CD4-positive, alpha-beta T cell treated with Interleukin-4 for 1 hour (primary cell): ENCODE measurements at places on chromosomes 12 and 14.

DNA sequence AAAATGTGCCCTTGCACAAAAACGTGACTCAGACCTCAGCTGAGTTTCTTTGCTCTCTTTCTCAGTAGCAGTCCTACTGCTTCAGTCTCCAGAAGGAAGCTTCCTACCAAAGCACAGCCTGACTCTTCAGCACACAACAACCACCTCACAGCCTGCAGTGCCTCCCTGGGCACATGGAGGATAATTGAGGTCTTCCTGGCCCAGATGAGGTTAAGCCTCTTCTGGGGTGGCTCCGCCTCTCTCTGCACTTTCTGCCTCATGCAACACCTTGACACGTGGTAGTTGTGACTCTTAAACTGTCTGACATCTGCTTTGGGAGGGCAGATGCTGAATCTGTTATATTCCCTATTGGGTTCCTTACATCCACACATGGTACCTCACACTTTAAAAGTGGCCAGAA, 33.8 kb downstream of the GIT2 start:
- DNase-seq, result no peak

GRCh38 chr12:46825591-46826414, at the start of gene SLC38A4:
TSS of gene SLC38A4 (minus strand) at chr12:46825997. CDS start at chr12:46793071, 32,926 bp downstream.
- DNase-seq, result no peak

GRCh38 chr12:25307818-25308217, 57.1 kb upstream of the KRAS start:
- no peak for DNase-seq

- no peak for DNase-seq
Measured at GRCh38 chr14:104803912-104804410, 3.1 kb downstream of the ZBTB42 start.

DNA sequence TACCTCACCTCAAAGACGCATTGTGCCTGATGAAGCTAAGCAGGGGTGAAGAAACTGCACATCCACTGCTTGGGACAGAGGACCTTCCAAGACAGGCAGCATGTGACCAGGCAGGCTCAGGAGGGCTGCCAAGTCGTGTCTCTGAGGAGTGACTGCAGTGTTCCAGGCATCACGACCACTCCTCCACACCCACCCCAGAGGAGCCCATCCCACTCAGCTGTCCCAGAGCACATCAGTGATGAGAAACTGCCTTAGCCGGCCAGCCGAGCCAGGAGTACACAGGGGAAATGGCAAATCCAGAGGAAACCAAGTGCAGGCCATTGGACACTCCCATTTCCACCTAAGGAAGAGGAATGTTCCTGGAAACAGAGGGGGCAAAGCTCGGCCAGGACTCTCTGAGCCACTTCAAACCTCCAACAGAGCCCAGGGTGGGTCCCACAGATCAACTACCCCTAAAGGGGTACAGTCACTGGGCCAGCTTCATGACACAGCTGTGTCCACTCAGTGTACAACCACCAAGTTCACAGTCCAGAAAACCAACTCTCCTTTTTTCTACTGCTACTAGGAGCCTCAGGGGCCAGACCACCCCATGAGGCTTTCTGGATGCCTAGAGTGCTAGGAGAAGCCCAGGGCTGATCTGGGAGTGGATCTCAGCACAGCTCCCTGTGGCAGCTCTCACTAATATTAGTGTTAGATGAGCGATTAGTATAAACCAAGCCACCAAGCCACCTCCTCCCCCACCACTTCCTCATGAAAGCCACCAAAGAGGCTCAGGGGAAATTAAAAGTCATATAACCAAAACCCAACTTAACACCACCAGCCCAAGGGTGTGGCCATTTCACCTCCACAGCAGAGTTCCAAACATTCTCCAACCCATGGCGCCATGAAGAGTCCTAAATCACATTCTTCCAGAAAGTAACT, 15.4 kb downstream of the PXN start:
- DNase-seq, result peak; percentile 56

DNA sequence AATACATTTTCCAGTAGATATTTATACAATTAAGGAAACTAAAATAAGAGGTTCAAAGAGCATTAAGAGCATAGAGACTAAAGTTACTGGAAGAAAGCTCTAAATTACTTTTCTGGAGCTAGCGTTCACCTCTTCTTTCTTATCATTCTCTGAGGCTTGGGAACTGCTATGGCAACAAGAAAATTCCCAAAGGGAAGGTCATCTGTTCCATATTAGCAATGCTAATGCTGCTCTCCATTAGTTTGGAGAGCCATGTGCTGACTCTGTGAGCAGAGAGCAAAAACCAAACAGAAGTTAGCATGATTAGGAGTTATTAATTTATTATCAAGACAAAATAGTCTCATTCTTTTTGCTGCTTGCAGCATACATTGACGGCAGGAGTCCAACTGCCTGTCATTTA, 143.1 kb upstream of the SLC16A7 start:
- DNase-seq, result no peak

- DNase-seq, result no peak
Measured at GRCh38 chr12:50110762-50111351, 1.2 kb upstream of the COX14 start.

- DNase-seq, result no peak
Measured at GRCh38 chr12:132029503-132030300, 80.0 kb downstream of the EP400 start.

DNA sequence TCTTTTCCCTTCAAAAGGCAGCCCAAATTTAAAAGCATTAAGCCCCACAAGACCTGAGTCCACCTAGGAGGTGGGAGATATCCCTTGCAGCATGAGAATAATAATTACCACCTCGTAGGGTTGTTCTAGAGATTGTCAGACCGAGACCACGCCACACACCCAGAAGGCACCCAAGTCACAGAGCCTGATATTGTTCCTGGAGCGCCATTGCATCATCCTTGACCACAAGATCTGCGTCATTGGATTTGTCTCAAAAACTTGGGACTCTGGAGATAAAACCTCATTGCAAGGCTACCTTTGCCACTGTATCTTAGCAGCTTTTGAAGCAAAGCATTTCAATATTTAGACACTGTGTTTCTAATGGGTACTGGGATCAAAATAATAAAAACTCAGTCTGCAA, 29.4 kb upstream of the PPP2R5C start:
- no peak for DNase-seq

GRCh38 chr12:91133871-91134270, 22.6 kb upstream of the LUM start:
- no peak for DNase-seq

DNA sequence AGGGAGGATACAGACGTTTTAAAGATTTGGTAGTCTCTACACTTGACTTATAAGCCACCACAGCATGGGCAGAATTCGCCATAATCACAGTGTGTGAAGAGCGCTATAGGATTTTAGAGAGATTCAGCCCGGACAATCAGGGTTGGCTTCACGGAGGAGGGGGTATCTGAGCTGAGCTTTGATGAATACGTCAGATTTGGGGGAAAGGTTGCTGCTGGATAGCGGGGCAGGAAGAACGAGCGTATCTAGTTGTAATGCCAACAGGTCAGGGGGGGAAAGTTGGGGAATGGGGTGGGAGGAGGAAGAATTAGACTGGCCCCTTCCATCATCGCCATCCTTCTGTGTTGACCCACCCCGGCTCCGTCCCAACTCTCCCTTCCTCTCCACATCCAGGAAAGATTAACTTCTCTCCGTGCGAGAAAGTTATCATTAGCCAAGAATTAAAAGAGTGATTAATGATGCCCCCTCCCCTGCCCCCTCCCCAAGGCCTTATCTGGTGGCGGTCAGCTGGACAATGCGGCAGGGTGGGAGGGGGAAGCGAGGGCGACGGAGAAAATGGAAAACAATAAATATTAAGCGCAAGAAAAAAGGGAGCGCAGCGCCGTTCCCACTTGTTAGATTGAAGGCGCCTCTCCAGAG, 13.5 kb upstream of the GPATCH2L start:
- DNase-seq, result no peak

- no peak for DNase-seq
Measured at GRCh38 chr14:96511667-96512066, 9.5 kb downstream of the PAPOLA start.

DNA sequence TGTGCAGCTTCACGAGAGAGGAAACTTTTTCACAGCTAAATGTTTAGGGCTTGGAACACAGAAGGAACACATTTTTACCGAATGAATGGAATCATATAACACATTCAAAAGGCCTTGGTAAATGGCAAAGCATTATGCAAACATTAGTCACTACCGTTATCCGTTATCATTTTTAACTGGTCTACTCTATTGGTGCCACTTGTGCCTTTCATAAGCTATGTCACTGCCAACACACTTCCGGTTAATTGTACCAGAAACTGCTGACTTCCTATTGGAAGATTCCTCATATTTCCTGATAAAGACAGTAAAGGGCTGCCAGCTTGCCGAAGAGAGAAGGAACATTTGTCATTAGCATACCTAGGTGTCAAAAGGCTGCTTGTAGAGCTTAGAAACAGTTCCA, 169.2 kb downstream of the APAF1 start:
- no peak for DNase-seq
